ENCODE measurements at places on chromosomes 11 and 22.
A peak's percentile ranks its signal among the peaks of the same experiment; 100 is the strongest.

GRCh38 chr11:60194511-60194910 lies 11.6 kb upstream of the MS4A6A start:
- DNase-seq = no peak

DNA sequence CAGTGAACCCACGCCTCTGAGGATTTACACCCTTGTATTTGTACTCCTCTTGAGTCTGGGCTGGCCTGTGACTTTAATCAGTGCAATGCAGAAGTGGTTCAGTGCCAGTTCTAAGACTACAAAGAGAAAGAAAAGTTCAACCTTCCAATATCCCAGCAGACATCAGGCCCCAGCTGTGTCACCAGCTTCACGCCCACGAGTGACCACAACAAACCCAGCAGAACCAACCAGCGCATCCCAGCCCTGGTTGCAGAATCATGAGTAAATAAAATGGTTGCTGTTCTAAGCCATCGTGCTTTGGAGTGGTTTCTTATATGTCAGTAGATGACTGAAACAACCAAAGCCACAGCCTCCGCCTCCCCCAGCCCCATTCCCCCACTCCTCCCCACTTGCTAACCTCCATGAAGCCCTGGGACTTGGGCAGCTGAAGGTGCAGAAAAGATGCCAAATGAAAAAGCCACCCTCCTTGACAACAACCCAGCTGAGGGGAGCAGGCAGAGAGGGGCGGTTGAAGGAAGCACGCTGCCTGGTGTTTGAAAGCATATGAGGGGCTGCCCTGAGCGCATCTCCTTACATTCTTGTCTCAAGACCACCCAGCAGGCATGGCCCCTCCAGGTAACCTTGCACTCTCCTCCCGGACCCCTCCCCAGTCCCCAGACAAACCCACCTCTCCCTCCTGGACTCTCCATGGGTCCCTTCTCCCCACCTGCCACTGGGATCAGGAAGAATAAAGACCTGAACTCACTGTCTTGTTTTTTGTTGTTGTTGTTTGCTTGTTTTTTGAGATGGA lies 20.9 kb downstream of the TSKU start:
- DNase-seq = no peak

GRCh38 chr22:19773470-19774040 lies 13.0 kb downstream of the TBX1 start:
- DNase-seq = no peak

GRCh38 chr11:17978553-17979287 lies 34.1 kb downstream of the SERGEF start:
- DNase-seq = no peak

DNA sequence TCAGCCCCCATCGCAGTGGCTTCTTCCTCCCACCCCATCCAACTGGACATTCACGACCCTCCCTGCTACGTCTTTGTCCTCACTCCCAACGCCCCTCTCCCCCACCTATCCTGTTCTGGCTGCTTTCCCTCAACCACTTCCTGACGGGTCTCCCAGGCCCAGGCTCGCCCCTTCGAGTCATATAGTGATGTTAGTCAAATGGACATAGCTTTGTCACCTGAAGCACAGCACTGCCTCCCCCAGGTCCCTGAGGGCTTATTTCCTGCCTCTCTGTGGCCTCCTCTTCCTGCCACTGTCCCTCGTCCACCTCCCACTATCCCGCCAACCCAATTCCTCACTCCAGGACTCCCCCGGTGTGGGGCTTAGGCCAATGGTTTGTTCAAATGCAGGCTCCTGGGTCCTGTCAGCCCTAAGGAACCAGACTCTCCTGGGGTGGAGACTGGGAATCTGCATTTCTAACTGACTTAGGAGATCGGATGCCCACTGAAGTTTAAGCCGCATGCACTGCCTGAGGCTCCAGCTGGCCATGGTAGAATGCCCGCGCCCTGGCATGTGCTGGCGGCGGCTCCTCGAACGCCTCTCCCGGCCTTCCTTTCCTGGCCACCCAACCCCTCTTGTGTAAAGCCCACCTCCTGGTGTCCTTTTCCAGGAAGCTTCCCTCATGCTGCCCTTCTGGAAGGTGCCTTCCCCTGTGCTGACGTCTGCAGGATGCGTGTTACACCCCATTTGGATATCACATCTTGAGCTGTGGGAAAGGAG lies 18.3 kb downstream of the SUN2 start:
- DNase-seq = no peak

- DNase-seq = no peak
Observed at GRCh38 chr22:44244265-44244822, 63.6 kb downstream of the PARVG start.

GRCh38 chr22:30265823-30266444 lies 717 bp downstream of the OSM start:
- peak; percentile 85 for DNase-seq

- no peak for DNase-seq
Observed at GRCh38 chr11:88178191-88178590, 2.9 kb upstream of the RAB38 start.

DNA sequence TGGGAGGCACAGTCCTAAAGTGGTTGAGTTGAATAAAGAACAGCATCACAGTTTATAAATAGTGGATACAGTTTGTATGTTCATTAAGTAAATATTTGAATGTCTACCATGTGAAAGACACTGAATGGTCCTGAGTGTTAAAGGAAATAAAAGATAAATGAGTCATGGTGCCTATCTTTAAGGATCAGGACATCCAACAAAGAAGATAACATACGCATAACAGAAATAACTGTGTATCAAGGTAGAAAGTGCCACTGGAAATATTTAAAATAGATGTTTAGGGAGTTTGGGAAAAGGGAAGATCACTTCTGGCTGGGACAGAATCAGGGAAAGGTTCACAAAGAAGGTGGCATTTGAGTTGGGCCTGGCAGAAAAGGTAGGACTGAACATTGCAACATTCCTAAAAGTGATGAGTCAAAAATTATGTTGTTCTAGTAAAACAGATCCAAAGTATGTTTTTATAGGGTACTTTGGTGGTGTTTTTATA lies 41.5 kb downstream of the CSTPP1 start:
- no peak for DNase-seq

DNA sequence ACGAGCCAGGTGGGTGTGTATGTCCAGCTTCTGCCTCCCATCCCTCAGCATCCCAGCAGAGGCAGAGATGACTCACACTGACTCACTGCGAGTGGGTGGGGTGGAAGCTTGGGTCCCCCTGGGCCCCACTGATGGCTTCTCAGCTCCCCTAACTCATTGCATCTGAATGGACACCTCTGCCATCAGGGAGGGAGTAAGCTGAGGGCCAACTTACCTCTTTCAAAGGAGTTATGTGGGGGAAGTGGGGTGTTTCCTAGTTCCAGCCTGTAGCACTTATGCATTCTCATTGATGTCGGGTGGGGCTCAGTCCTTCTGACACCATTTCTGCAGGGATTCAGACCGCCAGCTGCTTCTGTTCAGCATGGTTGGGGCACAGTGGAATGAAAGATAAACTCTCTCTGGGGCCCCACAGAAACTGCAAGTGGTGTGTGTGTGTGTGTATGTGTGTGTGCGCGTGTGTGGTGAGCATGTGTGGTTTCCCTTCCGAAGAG lies 1425.8 kb downstream of the TBC1D22A start:
- DNase-seq = no peak

- DNase-seq = no peak
Observed at GRCh38 chr11:111977146-111978027, 40.2 kb downstream of the DIXDC1 start.

DNA sequence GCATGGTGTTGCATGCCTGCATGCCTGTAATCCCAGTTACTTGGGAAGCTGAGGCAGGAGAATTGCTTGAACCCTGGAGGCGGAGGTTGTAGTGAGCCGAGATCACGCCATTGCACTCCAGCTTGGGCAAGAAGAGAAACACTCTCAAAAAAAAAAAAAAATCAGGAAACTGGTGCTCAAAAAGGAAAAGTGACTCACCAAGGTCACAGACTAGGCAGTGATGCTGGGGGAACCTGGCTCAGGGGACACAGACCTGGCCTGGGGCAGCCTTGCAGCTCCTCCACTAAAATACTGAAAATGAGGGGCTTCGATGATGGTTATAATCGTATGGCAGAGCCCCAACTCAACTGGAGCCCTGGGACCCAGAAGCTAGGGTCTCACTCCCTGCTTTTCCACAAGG lies 8.1 kb upstream of the SLC35E4 start:
- DNase-seq = no peak

DNA sequence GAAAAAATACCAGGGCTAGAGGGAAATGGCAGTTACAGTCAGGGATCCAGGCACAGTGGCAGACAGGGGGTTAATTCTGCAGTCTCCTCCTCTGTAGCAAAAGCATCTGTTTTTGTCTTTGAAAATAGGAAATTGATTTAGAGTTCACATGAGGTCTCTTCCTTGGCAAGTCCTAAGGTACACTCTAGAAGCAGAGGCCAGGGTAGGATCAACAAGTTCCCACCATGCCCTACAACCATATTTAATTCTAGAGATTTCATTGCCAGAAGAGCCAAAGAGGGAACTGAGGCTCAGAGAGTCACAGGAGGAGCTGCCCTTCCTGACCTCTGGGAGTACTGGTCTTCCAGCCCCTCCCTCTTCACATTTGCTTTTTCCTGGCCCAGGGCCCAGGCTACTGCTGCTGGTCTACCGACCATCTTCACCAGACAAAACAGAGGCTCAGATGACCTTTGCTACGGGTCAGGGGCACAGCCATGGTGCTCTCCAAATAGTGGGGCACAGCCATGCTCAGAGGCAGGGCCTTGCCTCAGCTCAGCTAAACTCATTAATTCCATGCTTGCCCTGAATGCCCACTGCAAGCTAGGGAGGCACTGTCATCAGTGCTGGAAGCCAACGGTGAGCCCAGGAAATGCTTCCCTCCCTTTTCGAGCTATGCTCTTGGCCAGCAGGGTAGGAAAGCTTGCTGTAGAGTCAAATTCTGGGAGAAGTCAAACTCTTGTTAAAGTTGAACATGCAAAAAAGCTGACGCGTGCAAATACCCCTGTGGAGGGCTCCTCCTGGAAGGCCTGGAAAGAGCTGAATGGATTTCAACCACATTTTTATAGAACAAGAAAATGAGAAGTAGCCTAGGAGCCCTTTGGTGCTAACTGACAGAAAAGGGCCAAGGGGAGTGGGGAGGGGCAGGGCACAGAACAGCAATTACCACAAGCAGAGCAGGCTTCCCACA lies 11.7 kb upstream of the CHRM4 start:
- no peak for DNase-seq

DNA sequence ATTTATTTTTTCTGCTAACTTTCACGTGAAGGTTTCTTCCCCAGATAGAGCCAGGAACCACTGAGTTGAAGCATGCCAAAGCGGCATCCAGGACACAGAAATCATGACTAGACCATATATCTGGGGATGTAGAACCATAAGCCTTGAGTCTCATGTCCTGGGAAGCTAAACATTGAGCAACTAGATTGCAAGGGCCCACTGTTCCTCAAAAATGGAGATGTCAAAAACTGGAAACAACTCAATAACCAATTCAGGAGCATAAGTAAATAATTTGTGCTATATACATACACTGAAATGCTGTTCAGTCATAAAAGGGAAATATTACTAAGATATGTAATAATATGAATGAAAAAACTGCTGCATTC lies 29.0 kb upstream of the CARD16 start:
- no peak for DNase-seq

DNA sequence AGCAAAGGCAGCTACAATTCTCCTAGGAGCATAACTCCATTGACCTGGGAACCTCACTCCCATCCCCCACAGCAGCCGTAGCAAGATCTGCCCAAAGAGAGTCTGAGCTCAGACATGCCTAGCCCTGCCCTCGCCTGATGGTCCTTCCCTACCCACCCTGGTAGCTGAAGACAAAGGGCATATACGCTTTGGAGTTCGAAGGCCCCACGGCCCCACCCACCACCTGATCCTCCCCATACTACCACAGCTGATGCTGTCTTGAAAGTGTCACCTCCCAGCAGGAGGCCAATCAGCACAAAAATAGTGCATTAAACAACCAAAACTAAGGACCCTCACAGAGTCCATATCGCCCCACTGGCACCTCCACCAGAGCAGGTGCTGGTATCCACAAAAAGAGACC lies 22.6 kb upstream of the GNAZ start:
- no peak for DNase-seq

- no peak for DNase-seq
Observed at GRCh38 chr11:121163658-121164308, 62.7 kb downstream of the TECTA start.

- no peak for DNase-seq
Observed at GRCh38 chr11:126543691-126544090, 188.2 kb downstream of the ST3GAL4 start.

DNA sequence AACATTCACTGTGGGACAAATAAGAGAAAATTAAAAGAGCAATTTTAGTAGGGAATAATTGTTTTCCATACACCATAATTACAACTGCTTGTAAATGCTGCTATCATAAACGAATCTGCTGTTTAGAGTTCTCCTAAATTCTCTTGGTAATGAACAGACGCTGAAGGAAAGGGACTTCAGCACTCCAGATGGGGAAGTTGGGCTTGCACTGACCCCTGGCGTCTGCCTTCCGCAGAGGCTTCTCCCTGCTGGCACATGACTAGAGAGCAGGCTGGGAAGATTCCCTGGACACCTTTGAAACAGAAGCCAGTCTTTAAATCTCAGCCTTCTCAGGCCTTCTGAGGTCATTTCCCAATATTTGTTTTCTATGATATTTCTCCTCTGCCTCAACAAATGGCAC lies 84.1 kb downstream of the NXPE2 start:
- no peak for DNase-seq

DNA sequence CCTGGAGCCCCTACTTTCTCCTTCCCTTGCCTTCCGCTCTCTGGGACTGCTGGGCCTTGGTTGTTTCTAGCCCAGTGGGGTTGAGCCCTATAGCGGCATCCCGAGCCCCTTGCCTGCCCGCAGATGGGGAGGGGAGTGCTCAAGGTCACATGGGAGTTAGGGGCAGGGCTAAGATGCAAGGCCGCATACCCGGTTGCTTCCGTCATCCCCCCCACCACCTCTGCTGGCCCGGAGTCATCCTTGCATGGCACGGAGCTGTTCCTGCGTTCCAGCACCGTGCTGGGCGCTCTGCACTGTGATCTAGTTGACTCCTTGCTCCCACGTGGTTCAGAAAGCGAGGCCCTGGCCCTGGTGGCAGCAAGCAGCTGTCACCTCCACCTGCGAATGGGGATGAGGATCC lies 18.0 kb downstream of the FLRT1 start:
- DNase-seq = no peak

GRCh38 chr11:114522818-114523217 lies 36.9 kb downstream of the NXPE1 start:
- no peak for DNase-seq

DNA sequence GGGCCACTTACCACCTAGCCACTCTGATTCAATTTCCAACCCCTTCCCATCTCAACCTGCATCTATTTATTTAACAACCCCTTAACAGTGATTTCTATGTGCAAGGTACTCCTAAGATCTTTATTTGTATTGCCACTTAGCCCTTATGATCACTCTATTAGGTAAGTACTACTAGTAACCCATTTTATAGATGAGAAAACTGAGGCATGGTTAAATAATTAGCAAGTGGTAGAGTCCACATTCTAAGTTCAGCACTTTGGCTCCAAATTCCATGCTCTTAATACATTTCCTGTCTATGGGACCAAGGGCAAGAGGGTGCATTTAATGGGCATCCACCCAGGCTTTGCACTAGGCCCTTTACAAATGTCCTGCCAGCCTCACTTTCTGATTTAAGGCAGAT lies 38.1 kb upstream of the CSNK2A3 start:
- no peak for DNase-seq

GRCh38 chr11:71373791-71374454 lies 74.3 kb downstream of the DHCR7 start:
- DNase-seq = no peak

Data from central memory CD8-positive, alpha-beta T cell (primary cell).